ENCODE measurements at places on chromosomes 13 and 19.

GRCh38 chr13:81987159-81987558 is 1646.2 kb upstream of the SPRY2 start:
- no peak for DNase-seq

GRCh38 chr19:12913851-12914690 is 5.0 kb downstream of the SYCE2 start:
- peak; percentile 66 for DNase-seq

- DNase-seq: no peak
These were observed 5.5 kb upstream of the PTGER1 start for GRCh38 chr19:14480700-14481079.

- no peak for DNase-seq
These were observed 42.4 kb upstream of the FARP1 start for GRCh38 chr13:98100481-98100880.

GRCh38 chr19:18904334-18905057 is 8.5 kb upstream of the CERS1 start:
- no peak for DNase-seq

Data from CD4-positive, alpha-beta T cell treated with Interleukin-2 at 100 ng/mL for 4 hours (primary cell).